ENCODE measurements at places on chromosomes 6 and 20. TPM values are rescaled to one million over a fixed set of nuclear protein-coding genes. Genes with fewer than 3 reads are reported as not detected.

DNA sequence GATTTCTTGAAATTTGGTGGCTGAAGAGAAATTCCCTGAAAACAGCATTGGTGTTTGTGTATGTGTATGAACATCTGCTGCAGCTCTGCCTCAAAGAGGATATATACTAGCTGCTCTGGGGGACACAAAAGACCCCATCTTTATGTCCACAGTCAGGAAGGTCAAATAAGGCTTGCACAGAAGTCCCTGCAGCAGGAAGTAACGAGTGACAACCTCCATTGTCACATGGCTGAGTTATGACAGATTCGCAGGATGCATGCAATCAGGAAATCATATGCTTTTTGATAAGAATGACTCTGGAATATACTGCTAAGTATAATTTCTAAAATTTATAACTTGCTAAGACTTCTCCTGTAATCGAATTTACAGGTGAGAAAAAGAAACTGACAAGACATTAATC lies 225.9 kb upstream of the CST7 start:
- ATAC-seq, result no peak

DNA sequence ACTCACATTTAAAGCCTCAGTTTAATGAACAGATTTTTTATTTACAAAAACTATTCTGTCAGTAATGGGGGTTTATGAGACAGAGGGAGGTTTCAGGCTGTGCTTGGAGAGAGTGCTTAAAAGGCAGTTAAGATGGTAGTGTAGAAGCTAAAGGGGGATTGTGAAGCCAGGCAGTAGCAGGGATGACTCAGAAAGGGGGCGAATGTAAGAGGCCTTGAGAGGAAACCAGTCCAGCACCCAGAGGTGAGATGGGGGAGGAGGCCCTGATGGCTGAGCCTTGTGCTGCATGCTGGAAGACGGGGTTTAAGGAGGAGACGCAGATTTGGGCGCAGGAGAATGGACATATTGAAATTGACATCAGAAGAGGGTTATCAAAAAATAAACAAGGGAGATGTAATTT lies 6.6 kb upstream of the SERPINB9 start:
- no peak for ATAC-seq

- no peak for ATAC-seq
Observed at GRCh38 chr20:50915424-50915823, 15.8 kb downstream of the ADNP start.

- peak; percentile 91 for ATAC-seq
Observed at GRCh38 chr6:41531591-41532582, 14.3 kb upstream of the FOXP4 start.

Gene PRSS16
- total RNA-seq, result 2.6 TPM
